ENCODE measurements at places on chromosomes 6 and 20.

- no peak for DNase-seq
Measured at GRCh38 chr6:134309227-134309626, 8.7 kb downstream of the SGK1 start.

DNA sequence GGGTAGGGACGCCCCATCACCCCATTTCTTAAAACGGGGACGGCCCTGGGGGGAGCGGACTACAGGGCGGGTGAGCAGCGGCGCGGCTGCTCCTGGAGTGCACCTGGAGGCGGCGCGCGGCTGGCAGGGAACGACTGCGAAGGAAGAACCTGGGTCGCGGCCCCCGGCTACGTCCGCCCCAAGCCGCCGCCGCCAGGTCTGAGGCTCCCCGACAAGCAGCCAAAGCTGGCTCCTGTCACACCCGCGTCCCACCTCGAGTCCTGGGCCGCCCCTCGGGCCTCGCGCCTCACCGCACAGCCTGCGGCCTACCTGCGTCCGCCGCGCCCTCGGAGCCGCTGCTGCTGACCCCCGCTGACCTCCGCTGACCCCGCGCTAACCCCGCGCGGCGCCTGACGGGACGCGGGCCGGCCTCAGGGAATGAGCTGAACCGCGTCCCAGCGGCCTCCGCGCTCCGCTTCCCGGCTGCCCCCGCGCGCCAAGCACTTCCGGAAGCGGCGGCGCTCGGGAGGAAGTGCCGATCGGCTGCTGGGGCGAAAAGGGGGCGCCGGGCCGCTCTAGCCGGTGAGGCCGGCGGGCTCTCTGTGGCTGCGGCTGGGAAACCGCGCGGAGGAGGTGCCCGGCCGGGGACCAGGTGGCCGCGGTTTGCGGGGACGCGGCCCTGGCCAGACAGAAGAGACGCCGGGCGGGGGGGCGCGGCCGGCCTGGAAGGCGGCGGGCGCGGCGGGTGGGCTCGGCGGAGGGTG lies at the start of the genes ARFRP1 and ZGPAT:
Gene ARFRP1, minus strand, starts transcription at position 419 of the 743 bp plus-strand sequence. CDS start 885 bp downstream, outside the sequence.
Gene ZGPAT, plus strand, starts transcription at position 482 of the 743 bp plus-strand sequence. CDS start 542 bp downstream, outside the sequence.
- peak; percentile 60 for DNase-seq

- DNase-seq = no peak
Measured at GRCh38 chr20:50762435-50763220, 31.2 kb downstream of the PARD6B start.

DNA sequence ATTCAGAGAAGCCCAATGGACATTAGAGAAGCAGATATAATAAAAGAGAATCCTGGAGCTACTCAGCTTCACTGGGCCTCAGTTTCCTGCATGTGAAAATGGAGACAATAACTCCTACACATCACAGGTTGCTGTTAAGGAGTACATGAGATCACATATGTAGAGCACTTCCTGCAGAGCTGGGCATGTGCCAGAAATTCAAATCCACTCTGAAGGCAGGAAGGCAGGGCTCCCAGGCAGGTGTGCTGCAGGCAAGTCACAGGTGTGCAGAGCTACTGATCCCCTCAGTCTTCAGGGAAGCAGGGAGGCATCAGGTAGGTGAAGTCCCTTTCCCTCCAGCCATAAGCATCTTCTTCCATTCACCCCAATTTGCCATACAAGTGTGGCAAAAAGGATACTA lies 48.0 kb downstream of the DST start:
- no peak for DNase-seq

DNA sequence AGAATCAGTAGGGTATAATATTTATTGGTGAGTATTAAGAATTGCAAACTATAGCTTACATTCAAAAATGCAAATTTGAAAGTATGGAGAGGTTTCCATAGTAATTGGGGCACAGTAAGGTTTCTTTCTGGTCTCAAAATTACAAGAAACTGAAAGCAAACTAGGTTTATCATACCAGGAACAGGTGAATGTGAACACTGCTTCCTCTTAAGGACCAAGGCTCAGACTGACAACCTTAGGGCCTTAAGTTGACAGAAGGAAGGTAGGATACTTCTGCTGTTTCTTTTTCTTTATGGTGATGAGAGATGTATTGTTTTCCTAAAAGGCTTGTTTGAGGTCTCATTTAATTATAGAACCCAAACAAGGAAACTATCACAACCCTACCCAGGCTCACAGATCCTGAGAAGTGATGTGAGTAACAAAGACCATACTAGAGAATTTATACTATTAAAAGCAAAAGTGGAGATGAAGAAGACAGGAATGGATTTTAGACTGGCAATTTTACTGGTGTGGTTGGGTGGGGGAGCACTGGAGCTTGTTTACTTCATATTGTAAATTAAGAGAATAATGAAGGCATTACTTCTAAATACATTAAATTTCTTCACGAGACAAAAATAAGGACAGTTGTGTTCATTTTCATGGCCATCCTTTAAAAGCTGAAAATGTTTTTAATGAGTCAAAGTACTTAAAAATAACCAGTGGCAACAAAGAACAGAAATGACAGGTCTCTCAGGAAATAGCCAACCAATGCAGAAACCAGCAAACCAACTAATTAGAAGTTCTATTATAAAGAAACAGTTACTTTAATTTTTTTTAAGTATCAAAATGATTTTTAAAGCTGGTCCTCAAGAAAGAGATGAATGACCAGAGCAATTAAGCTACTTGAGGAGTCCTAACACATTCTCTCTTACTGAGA lies 21.3 kb downstream of the STAU1 start:
- no peak for DNase-seq

DNA sequence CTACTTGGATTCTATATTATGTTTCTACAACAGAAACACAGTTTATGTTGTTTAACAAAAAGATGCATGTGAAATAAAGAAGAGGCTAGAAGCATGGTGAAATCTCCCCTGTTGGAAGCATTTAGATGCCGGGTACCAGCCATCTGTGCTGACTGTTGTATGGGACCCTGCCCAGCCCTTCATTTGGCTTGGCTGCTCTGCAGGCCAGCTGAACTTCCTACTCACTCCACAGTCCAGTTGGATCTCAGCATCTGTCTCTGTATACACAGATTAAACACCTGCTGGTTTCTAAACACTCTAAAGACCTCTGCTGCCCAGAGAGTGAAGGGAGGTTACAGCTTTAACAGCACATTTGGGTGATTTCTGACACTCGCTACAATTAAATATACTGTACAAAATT lies 228.3 kb downstream of the SLC35F1 start:
- DNase-seq = no peak

- no peak for DNase-seq
Measured at GRCh38 chr6:125077453-125077852, 76.1 kb upstream of the TPD52L1 start.

DNA sequence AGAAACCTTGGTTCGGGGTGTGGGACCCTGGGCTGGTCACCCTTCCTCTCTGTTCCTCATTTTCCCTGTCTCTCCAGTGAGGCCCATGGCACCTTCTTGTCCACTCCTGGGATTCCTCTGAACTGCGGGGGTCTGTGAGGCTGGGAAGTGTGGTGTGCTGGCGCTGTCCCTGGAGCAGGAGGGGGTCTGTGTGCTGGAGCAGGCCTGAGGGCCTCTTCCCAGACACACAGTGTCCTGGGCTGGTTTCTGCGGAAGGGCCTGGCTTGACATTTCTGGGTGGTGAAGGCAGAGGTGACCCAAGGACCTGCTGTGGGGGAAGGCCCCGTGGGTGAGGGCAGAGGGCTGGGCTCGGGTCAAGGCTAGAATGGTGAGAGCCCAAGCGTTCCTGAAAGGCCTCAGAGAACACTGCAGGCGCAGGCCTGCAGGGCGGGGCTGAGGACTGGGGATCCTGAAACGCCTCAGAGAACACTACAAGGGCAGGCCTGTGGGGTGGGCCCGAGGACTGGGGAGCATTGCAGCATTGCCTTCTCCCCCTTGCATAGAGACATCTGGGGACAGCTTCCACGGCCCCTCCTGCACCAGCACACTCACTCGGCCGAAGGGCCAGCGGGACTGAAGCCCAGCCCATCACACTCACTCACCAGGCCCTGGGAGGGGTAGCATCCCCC lies 10.6 kb upstream of the BAK1 start:
- no peak for DNase-seq

DNA sequence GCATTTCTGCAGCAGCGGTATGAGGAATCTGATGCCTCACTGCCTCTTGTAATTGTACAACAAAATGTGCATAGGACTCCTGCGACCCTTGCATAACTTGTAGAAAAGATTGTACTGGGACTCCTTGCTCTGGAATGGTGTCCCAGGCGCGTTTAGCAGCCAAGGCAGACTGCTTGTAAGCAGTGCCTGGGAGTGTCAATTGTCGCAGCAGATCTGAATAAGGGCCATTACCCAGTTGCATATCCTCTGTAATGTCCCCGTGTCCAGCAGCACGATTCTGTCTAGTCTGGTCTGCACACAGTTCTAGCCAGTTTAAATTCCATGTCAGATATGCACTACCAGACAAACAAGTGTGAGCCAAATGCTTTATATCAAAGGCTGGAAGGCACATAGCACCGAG lies 70.7 kb upstream of the BTN3A2 start:
- no peak for DNase-seq

DNA sequence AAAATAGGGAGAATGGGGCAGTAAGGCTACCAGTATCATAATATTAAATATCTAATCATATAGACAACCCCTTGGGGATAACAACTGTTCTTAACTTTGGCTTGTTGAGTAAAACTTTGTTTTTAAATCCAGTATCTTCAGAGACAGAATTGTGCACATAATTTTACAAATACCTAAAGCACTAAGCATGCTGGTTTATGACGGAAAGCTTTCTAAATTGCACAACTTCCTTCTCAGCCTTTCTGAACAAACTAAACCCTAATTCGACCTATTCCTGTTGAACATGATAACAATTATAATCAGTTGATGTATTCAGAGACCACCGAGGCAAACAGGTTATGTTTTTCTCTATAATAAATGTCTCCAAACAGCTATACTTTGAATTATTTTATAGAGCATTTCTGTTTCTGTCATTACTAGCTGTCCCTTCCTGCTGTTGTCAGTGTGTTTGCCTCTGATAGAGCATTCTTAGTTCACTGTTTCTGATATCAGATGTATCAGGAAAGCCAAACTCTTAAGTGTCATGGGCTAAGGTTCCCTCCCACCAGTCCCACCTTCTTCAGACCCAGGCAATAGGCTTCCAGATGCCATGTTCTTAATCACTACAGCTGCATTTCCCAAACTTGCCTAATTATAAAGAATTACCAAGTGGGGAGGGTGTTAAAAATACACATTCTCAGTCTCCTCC lies 8.7 kb downstream of the ZHX3 start:
- DNase-seq = no peak
